T-helper 1 cell (primary cell): ENCODE measurements at places on chromosomes 5 and 9.

DNA sequence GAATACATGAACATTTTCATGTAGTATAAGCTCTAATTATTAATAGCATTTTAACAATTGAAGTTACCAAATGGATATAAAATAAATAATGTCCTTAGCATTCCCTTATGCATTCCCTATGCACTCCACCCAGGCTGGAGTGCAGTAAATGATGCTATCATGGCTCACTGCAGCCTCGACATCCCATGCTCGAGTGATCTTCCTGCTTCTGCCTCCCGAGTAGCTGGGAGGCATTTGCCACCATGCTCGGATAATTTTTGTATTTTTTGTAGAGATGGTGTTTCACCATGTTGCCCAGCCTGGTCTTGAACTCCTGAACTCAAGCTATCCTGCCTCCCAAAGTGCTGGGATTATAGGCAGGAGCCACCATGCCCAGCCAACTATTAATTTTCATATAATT, 184.0 kb downstream of the PBX3 start:
- no peak for DNase-seq

- no peak for DNase-seq
Observed at GRCh38 chr9:68416936-68417564, 60.6 kb downstream of the PGM5 start.

- DNase-seq, result no peak
Observed at GRCh38 chr5:33491941-33492340, 51.2 kb downstream of the TARS1 start.

DNA sequence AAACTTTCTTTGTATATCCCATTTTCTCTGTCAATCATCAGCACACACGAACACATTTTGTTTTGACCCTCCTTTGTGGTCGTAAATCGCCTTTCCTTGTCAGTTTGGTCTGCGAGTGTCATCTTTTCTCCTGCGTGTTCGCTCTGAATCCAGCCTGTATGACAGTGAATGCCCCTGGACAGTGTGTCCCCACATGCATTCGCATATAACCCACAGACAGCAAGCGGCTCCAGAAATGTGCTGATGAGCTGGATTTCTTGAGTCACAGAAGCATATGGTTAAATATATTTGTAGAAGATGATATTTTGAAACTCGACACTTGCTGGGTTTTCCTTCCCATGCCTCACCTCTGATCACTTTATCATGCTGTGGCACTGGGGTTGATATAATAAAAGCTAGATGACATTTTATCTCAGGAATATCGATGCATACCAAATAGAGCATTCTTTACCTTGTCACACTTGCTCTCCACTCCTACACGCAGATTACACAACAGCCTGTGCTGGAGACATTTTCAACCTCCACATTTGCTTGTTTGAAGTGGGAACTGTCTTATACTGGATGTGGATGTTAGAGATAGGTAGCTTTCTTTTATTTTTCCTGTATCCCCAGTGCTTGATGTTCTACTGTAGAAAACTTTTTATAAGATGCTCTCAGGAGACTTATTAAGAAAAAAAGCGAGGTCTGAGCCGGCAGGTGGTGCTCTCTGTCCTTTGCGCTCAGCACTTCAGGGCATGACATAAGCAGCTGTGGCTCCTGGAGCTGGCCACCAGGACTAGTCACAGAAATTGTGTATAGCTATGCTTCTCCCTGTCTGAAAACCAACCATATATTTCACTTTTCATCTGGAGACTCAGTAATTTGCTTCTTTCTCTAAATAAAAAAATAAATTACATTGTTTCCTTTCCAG, 215.1 kb downstream of the SH3GL2 start:
- DNase-seq, result no peak

- no peak for DNase-seq
Observed at GRCh38 chr5:137446615-137447014, 52.5 kb downstream of the SPOCK1 start.

DNA sequence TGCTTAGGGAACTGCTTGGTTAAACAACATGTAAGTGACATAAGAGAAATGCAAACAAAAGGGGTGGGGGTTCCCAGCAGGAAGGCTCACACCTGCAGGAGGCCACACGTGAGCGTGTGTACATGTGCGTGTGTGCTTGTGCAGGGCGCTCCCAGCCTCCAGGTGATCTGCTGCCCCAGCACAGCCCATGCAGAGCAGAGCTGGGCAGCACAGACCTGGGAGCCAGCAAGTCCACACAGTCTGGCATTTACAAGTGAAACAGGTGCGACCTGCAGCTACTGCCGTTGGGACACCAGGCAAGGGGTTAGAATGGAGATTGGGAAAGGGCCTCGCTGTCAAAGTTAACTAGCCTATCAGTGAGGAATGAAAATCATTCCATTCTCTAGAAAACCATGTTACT, 41.8 kb downstream of the GRAMD2B start:
- no peak for DNase-seq
